Neuronal stem cell (in vitro differentiated cells): ENCODE measurements at places on chromosomes 7 and 10.

DNA sequence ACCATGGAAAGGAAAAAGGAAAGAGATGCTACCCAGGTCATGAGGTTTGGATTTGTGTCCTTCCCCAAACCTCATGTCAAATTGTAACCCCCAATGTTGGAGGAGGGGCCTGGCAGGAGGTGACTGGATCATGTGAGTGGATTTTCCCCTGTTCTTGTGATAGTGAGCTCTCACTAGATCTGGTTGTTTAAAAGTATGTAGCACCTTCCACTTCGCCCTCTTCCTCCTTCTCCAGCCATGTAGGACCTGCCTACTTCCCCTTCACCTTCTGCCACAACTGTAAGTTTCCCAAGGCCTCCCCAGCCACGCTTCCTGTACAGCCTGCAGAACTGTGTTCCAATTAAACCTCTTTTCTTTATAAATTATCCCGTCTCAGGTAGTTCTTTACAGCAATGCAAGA is 113.9 kb downstream of the FAM107B start:
- no peak for DNase-seq

- DNase-seq, result no peak
Observed at GRCh38 chr7:101137651-101138212, 10.8 kb downstream of the SERPINE1 start.

- no peak for DNase-seq
Observed at GRCh38 chr7:94062372-94062771, 58.2 kb upstream of the BET1 start.

DNA sequence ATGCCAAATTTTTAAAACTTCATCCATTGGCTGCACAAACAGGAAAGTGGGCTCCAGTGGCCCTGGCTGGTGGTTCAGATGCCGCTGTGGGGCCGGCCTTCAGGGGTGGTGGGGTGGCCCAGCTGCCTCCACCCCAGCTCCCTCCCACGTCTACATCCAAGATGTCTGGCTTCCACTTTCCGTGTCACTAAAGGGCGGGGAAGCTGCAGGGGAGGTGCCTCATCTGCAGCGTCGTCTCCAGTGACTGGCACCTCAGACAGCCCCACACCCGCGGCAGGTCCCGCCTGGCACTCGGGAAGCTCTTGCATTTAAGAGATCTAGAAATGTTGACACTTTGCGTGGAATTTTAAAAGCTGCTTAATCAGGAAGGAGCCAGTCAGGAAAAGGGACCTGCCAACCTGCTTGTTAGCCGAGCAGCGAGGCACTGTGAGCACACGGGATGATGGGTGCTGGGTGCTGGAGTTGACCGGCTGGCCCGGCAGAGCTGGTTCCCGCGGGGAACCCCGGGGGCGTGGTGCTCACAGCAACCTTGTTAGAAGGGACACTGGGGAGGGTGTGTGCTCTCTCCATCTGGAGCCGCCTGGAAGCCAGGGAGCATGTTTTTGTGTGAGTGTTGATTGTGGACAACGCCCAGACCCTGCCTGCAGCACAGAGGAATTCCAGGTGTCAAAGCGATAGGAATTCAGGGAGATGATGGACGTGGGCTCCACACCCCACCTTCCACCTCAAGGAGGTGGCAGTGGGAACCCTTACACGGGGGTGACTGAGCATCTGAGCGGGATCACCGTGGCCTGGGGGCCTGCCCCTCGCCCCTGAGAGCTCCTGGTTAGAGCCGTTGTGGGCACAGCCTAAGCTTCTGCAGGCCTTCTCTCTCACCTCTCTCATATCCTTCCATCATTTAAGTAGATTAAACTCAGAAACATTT is 320.5 kb downstream of the PTPRN2 start:
- no peak for DNase-seq

DNA sequence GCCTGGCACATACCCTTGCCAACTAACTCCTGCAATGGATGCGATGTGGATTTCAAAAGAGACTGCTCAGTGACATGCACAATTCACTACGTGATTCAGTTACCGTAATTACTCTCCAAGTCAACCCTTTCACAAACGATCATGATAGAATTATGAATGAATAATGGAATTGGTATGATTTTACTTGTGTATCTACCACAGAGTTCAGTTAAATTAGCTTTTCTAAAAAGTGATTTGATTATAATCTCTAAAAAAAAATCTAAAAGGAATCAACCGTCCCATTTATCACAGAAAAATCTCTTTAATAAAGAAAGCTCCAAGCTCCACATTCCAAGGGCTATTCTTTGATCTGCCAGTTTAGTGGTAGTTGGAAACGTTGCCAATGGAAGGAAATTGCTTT is 30.4 kb upstream of the RSU1 start:
- DNase-seq, result no peak

GRCh38 chr7:114864278-114864677 is 57.6 kb upstream of the MDFIC start:
- no peak for DNase-seq

- no peak for DNase-seq
Observed at GRCh38 chr7:88347517-88347916, 40.8 kb upstream of the STEAP4 start.

DNA sequence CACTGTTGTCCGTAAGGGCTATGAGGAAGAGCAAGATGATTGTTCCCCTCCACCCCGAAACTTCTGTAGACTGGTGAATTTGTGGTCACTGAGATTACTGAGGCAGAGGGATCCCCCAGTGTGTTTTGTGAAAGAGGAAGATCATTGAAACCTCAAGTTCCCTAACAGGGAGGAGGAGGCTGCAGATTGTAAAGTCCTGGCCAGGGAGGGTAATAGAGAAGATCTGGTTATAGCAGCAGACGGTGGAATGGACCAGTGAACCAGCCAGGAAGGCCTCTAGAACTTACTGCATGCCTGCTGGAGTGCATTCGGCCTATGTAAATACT is 31.1 kb downstream of the LMTK2 start:
- no peak for DNase-seq

DNA sequence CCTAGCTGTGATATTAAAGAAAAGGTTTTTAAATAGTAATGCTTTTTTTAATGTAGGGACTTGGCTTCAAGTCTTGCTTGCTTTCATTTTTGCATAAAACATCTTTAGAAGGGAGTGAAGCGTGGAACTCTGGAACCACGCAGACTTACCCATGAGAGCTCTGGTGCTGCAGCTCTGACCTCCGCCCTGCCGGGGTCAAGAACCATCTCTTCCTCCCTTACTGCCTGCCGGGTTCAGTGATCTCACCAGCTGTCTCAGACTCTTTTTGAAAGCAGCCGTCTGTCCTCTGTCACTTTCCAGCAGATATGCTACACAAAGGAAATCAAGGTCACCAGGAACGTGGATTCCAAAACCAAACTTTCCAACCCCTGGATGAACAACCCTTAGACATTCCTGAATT is 353.8 kb downstream of the GPR37 start:
- no peak for DNase-seq

DNA sequence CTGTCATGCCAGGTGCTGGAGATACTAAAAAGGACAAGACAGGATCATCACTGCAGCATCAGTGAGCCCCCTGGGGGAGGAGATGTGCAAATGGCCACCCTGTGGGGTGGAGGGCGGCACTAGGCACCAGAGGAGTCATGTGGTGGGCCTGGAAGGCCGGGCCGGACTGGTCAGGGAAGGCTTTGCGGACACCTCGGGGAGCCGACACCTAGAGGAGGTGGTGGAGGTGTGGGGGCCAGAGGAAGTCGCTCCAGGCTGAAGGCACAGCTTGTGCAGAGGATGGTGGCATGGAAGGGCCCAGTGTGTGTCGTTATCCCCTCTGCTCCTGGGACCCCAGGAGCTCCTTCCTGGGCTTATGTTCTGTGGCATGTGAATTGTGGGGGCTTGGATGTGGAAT is 437.7 kb downstream of the RPS24 start:
- no peak for DNase-seq

DNA sequence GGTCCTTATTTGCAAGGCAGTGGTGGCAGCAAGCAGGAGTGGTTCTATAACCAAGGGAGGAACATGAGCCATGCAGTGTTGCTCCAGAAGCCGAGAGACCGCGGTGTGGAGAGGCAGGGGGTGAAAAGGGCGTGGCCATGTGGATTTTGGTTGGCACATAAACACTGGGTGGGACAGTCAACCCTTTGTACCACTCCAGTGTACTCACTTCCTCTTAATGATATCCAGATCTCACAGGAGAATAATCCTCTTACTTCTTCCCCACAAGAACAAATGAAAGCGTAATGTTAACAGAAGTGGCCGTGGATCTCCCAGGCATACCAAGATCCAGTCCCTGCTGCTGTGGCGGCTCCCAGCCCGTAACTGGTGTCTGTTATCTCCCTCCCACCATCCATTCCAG is 42.4 kb downstream of the XRCC2 start:
- DNase-seq, result no peak

- DNase-seq, result no peak
Observed at GRCh38 chr10:34956756-34957155, 133.4 kb downstream of the CUL2 start.

- DNase-seq, result no peak
Observed at GRCh38 chr7:94348142-94348541, 46.6 kb upstream of the COL1A2 start.

DNA sequence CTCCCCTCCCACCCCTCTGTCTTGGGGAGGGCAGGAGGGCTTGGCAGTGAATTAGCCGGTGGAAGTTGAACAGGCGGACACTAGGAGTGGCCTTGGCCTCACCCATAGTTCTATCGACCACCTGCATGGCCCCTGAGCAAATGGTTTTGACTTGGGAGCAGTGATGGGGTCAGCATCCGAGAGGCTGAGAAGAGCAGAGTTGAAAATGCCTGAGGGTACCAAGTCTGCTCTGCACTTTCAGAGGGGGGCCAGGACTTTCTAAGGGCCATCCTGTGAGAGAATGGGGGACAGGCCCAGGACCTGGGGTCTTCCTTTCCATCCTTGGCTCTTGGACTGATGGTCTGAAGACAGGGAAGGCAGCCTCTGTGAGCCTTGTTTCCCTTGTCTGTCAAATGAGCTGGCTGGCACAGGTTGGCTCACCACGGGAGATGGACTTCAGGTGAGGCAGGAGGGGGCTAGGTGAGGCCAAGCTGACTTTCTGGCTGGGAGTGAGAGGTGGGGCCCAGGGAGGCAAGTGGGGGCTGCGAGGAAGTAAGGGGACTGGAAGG is 29.4 kb downstream of the CDH23 start:
- DNase-seq, result no peak

GRCh38 chr7:4964506-4964905 is 5.5 kb upstream of the MMD2 start:
- no peak for DNase-seq

GRCh38 chr7:80611353-80611752 is 27.1 kb upstream of the CD36 start:
- no peak for DNase-seq

- no peak for DNase-seq
Observed at GRCh38 chr7:44431091-44431608, 59.3 kb downstream of the NUDCD3 start.

GRCh38 chr10:69362471-69362954 is 54.2 kb downstream of the TACR2 start:
- DNase-seq, result no peak

DNA sequence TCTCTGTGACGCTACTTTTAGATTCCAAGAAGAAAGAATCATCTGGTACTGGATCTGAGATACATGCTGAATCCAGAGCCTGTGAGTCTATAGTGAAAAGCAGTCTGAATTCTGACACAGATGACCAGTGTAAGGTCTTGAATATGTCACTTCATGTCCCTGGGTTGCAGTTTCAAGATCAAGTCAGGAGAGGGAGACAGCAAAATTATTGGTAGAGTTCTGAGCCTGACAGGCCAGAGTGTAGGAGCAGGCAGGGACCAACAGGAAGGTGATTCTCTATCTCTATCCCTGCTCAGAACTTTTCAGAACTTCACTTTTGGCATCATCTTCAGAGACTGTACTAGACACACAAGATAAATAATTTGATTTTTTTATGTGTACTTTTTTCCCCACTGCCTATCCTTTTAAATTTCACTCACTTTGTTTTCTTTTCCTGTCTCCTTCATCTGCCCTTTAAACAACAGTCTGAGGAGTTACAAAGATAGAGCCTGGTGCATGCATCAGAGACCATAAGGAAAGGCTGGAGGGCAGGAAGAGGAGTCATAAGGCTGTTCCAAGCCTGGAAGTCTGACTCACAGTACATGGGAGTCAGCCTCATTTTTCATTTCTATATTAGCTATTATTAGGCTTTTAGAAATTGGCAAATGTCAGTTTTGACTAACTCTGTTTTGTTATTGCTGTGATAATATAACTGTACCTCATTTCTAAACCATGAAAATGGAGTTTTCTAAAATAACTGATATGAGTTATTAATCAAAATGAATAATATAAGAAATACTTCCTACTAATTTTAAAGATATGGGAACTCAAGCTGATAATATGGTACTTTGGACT is 120.2 kb upstream of the TMEM229A start:
- peak; percentile 6 for DNase-seq

DNA sequence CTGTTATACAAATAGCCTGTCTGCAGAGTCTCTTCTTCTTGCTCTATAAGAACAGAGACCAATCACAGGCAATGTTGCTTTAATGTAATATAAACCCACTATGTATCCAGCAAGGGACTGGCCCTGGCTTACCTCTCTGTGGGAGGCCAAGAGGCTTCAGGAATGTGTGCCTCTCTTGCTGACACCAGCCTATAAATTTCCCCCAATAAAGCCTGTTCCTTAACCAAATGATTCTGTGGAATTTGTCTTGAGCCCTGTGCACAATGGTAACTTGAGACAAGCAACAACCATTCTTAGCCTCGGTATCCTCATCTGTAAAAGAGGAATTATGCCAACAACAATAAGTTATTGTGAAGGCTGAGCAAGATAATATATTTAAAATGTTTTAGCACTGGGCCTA is 563.7 kb downstream of the GRM8 start:
- DNase-seq, result no peak

DNA sequence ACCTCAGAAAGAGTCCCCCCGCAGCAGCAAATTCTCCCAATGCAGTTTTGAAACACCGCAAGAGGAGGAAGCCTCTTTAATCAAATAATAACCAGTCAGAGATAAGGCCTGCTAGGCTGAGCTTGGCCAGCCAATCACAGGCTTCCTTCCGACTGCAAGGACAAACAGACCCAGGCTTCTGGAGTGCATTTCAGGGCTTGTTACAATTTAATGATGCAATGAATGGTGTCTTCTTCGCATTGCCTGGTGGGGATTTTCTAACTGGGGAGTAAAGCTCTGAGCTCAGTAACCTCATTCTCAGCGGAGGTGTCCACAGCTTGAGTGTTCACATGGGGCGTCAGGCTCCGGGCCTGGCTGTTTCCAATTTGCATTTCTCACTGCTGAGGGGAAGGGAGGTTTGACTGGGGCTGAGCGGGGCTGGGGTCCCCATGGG is 31.8 kb upstream of the GPAM start:
- DNase-seq, result no peak

DNA sequence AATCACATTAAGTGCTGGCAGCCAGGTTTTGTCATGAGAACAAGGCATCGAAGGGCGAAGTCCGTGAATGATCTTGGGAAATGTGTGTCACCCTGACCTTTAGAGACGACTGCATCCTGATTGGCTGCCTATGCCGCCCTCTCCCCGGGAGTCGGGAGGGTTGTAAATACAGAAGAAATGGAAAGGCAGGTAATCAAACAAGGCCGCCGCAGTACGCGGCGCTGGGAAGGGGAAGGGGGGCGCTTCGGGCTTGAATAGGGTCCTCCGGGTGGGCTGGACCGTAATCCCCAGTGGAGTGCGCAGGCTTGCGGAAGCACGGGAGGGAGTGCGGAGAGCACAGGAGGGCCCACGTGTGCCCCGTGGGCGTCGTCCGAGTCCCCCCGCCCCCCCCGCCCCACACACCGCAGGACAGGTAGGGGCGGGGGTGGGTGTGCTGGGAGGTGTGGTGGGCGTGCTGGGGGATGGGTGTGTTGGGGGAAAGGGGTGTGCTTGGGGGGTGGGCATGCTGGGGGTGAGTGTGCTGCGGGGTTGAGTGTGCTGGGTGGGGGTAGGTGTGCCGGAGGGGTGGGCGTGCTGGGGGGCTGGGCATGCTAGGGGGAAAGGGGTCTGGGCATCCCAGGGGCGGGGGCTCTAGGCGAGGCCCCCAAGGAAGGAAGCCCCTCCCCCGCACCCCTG is 169.4 kb downstream of the ARHGAP12 start:
- DNase-seq, result peak; percentile 54
